ENCODE measurements at places on chromosomes 7 and 10.

- DNase-seq = no peak
Measured at GRCh38 chr7:50505553-50506210, 55.5 kb upstream of the FIGNL1 start.

- DNase-seq = no peak
Measured at GRCh38 chr10:24468281-24468751, 255.4 kb downstream of the ARHGAP21 start.

GRCh38 chr7:99380032-99380822 is 5.7 kb downstream of the ARPC1B start:
- DNase-seq = peak; percentile 61

GRCh38 chr10:5549462-5550249 is 24.9 kb downstream of the CALML3 start:
- no peak for DNase-seq

- no peak for DNase-seq
Measured at GRCh38 chr10:115514895-115515294, 421.7 kb downstream of the ATRNL1 start.

- no peak for DNase-seq
Measured at GRCh38 chr7:135682191-135682590, 19.9 kb downstream of the STMP1 start.

DNA sequence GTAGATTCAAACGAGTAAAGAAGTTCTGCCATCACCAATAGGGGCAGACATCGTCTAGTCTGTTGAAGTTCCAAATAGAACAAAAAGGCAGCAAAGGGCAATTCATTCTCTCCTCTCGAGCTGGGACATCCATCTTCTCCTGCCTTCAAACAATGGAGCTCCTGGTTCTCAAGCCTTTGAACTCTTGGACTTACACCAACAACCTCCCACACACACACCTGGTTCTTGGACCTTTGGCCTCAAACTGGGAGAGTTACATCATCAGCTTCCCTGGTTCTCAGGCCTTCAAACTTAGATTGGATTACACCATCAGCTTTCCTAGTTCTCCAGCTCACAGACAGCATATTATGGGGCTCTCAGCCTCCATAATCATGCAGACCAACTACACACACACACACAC is 9.8 kb upstream of the GIMAP5 start:
- no peak for DNase-seq

- DNase-seq = no peak
Measured at GRCh38 chr10:63767138-63767801, 246.1 kb downstream of the REEP3 start.

DNA sequence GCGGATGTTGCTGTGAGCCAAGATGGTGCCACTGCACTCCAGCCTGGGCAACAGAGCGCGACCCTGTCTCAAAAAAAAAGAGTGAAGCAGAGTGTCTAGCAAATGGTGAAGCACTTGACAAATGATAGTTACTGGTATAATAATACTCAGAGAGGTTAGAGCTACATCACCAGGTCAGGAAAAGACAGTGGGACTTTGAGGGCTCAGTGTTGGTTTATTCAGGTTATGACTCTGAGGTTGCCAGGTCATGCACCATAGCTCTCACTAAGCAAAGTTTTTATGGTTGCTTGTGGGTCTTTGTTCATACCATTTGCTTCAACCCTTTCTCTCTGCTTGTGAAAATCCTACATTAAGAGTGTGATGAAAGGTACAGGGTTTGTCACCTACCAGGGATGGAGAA is 13.6 kb downstream of the MRPS33 start:
- DNase-seq = no peak

GRCh38 chr7:157974678-157975230 is 612.9 kb downstream of the PTPRN2 start:
- DNase-seq = no peak

DNA sequence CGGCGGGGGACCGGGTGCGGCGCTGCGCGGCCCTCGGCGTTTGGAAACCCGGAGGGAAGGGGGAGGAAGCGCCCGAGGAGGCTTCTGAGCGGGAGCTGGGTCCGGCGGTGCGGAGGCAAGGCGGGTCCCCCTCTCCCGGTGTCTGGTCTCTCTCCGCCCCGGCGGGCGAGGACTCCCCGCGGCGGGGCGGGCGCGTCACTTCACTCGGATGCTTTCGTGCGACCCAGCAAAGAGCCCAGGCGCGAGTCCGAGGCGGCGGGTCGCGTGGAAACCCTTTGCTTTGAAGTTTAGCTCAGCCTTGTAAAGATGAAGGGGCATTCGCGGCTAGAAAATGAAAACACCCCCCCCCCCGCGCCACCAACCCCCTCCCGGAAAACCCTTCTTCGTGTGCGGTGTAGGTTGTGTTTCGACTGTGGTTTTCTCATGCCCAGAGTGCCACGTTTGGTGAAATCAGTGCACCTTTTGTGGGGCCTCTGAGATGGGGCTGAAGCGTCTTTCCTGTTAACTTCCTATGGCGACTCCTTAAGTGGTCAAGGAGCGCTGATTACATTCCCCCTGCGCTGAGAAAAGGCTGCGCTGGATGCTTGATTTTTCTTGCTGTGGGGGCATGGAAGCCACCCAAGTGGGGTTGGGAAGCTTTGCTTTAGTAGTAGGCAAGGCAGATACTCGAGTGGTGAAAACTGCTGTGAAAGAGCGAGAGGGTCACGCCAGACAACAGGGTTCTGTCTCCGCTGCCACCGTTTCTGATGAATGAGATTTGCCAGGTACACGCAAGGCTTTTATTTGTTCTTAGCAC is 876 bp downstream of the GNAI1 start:
- DNase-seq = peak; percentile 46

DNA sequence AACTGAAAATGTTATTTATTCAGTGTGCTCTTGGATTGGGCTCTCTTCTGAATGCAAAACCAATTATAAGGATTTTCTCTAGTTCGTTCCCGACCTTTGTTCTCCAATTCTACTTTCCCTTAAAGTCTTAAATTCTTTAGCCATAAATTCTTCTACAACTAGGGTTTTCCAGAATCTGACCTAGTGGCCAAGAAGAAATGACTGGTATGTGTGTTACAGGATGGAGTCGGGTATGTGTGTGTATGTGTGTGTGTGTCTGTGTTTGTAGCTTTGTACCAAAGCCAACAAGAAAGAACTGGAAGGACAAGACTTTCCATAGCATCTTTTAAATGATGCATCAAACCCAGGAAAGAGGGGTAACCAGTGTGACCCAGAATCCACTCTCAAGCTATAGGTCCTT is 25.8 kb upstream of the LEP start:
- DNase-seq = no peak

- no peak for DNase-seq
Measured at GRCh38 chr7:134435161-134435920, 23.6 kb downstream of the AKR1B1 start.

DNA sequence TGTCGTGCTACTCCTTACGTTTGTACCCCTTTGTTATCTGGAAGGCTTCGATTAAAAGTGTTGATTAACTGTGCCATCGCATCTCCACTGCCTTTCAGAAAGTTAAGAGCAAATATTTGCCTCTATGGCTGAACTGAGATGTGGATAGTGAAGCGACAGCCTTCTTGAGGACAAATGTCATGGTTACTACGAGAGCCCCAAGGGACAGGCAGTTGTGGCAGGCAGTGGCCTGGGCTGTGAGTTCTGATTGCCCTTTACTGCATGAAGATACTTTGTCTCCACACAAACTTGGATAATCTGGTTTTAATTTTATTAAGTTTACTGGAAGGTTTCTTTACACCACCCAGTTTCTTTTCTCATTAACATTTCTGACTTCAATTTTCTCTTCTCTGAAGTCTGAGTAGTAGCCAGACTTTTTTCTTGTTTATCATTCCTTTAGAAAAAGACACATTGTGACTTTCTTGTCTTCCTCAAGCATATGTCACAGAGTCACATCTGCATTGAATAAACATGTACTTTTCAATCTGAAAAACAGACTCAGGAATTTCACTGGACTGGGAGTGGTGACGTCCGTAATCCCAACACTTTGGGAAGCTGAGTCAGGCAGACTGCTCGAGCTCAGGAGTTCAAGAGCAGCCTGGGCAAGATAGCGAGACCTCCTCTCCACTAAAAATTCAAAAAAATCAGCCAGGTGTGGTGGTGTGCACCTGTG is 1.5 kb downstream of the TAS2R41 start:
- no peak for DNase-seq
